ENCODE measurements at places on chromosomes 13 and 19.

GRCh38 chr13:32638739-32639138 lies 52.5 kb downstream of the PDS5B start:
- no peak for DNase-seq

- DNase-seq = no peak
These were observed 18.6 kb upstream of the CCNE1 start for GRCh38 chr19:29793116-29793727.

- DNase-seq = no peak
These were observed 941.9 kb upstream of the SLC10A2 start for GRCh38 chr13:104008075-104008474.

- DNase-seq = no peak
These were observed 442 bp upstream of the FGF14 start for GRCh38 chr13:102402290-102402689.

GRCh38 chr19:46056536-46056935 lies 15.7 kb upstream of the IGFL4 start:
- no peak for DNase-seq

- no peak for DNase-seq
These were observed 14.2 kb downstream of the KCTD15 start for GRCh38 chr19:33810821-33811220.

DNA sequence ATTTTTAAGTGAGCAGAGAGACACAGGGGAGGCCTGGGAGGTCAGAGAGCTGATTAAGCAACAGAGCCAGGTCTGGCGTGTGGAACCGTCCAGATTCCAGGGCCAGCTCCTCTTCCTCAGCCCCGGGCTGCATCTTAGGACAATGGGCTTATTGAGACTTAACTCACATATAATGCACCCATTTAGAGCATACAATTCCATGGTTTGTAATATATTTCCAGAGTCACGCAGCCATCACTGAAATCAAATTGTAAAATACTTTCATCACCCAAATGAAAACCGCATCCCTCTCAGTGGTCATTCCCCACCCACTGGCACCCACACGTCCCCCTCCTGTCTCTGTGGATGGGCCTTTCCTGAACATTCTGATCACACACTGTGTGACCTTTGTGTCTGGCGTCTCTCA lies 2.1 kb upstream of the HMG20B start:
- DNase-seq = no peak

DNA sequence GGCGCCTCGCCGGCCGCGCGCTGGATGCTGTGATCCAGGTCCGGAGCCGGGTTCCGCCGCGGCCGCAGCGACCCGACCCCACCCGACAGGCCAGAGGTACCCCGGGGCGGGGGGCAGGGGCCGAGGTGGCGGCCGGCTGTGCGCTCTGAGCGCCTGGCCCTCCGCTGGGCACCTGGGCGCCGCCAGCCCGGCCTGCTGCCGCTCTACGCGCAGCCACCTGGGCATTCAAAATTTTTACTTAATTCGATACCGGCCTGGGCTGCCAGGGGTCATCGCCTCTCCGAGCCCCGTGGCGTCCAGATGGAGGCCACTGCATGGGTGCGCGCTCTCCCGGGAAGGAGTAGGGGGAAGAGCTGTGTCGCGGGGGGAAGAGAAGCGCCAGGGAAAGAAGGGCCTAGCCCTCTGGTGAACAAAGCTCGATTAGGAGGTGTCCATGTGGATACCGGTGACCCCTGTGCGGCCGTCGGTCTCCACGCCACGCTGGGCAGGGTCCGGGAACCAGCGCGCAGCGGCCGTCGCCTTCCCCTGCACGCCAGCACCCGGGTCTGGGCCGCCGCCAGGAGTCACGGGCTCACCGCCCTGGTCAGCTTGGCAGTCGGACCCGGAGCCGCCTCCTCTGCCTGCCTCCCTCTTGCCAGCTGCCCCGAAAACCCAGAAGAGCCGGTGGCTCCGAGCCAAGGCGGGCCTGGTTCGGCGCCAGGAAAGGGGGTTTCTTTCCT lies 666 bp downstream of the BIVM start:
- DNase-seq = no peak

GRCh38 chr13:114128624-114129522 lies 3.5 kb downstream of the RASA3 start:
- peak; percentile 74 for DNase-seq

DNA sequence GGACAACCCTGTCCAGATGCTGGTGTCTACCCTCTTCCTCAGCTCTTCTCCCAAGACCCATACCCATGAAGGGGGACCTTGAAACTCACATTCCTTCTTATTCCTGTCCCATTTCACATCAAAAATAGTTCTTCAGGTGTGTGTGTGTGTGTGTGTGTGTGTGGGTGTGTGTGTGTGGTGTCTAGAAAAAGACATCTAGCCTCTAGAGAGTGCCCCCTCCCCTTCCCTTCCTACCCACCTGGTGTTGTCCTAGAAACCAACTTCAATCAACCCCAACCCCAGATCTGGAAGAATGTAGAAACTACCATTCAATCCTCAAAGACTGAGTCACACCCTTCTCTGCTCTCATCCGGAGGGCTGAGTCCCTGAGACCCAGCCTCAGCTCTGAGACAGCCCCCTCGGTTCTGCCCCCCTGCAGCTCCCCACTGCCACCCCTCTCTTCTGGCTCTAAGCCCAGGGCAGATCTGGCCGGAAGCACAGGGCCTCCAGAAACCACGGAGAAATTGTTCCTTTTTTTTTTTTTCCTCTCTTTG lies 3.5 kb downstream of the KCNN4 start:
- DNase-seq = no peak

GRCh38 chr19:48530770-48531169 lies 19.1 kb upstream of the LMTK3 start:
- no peak for DNase-seq

Data from stimulated activated CD4-positive, alpha-beta T cell treated with anti-CD3 and anti-CD28 coated beads, TNF-alpha, amount 100 ng/mL, for 1 hour (primary cell).